ENCODE measurements at places on chromosomes 12 and 14. TPM values are rescaled to one million over a fixed set of nuclear protein-coding genes. Genes with fewer than 3 reads are reported as not detected.

- DNase-seq = no peak
These were observed 381 bp downstream of the YY1 start for GRCh38 chr14:100239211-100239839.

DNA sequence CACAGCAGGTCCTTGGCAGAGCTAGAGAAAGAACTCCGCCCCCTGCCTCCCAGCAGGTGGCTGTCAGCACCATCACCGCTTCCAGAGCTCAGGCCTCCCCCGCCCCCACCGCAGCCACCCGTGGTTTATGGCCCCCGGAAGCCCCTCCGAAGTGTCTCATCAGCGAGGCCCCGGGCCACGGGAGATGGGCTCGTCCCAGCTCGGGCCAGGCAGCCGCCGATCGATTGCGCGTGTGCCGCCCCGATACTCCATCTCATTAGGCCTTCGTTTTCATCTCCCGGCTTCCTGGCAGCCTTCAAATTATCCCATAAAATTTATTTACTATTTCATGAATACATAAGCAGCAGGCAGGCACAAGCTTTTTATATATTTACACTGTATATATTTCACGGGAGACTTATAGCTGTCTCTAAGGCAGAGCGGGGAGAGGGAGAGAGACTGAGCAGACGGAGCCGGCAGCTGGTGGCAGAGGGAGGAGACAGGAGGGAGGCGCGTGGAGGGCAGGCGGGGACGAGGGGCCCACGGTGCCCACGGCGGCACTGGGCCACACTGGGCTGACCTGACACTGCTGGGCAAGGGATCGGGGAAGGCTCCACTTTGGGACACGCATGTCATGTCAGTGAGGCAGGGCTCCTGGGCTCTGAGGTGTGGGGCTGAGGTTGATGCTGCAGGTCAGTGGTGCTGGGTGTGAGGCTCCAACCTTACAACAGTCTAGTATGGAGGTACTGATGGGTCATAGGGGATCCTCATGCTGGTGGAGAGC, 241.2 kb downstream of the RBM19 start:
- DNase-seq = no peak

GRCh38 chr14:22448905-22449599, 140.0 kb downstream of the DAD1 start:
- no peak for DNase-seq

PPP1R1A gene
- not detected for total RNA-seq

CTDSP2 gene
- total RNA-seq = 84.1 TPM

C1S gene
- 0.13 TPM for total RNA-seq
